Esophagus mucosa (tissue), 1 donor: ENCODE measurements at places on chromosomes 4 and X. TPM values are rescaled to one million over a fixed set of nuclear protein-coding genes. Genes with fewer than 3 reads are reported as not detected.
A peak's percentile ranks its signal among the peaks of the same experiment; 100 is the strongest.

DNA sequence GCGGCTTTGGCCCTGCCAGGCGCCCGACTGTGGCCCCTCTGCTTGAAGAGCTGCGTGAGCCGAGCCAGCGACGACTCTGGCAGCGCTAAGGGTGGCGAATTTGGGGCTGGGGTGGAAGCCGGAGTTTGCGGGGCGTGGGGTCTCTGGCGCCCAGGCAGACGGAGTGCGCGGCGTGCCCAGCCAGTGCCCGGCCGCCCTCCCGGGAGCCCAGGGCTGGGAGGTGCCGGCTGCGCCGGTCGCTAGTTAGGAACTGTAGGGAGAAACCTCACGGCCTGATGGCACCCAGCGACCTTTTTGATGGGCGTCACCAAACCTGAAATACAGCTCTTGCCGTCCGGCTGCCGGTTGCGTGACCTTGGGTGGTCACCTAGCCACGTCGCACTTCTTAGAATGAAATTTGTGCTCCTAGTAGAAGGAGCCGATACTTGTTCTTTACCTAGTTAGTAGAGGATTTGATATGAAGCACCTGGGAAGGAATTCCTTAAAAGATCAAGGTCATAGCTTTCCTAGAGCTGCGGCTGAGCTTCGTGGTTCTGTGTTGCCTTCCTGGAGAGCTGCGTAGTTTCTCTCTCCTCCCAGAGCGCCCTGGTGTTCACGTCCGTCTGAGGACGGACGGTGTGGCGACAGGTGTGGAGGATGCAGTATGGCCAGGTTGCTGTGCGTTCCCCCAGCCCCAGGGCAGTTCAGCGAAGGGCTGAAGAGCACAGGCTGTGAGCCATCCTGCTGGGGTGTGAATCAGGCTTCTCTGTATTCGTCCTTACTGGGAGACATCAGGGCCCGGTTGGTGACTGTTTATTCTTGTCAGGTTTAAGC, 680 bp downstream of the MAEA start:
- ATAC-seq, result peak; percentile 54

DNA sequence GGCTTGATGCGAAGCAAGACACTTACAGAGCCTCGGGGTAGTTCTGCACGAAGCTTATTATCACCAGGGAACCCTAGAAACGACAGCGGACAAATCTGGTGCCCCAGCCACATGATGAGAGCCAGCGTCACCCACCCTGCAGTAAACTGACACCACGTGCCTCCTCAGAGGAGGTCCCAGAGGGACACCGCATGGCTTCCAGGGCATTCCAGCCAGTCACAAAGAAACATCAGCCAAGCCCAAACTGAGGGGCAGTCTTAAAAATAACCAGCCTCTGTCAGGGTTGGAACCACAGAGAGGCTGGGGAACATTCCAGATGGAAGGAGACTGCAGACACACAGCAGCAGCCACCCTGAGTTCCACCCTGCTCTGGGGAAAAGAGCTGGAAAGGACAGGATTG, 36.6 kb upstream of the HGFAC start:
- ATAC-seq, result no peak

The PDE5A gene
- total RNA-seq, result 1.7 TPM

The FGA gene
- 0.64 TPM for total RNA-seq

- ATAC-seq, result no peak
Observed at GRCh38 chr4:174222266-174222872, 61.1 kb downstream of the FBXO8 start.

The HSPA4L gene
- 35.5 TPM for total RNA-seq

GRCh38 chr4:52957220-52957686, 95.1 kb downstream of the RASL11B start:
- ATAC-seq, result no peak

The PNMA3 gene
- 0.08 TPM for total RNA-seq

The MAOB gene
- 5.5 TPM for total RNA-seq

The NXF2B gene
- total RNA-seq, result not detected

The DCAF8L1 gene
- total RNA-seq, result not detected

- no peak for ATAC-seq
Observed at GRCh38 chrX:13099121-13099520, 54.7 kb upstream of the FAM9C start.

GRCh38 chrX:69153060-69153730, 12.1 kb downstream of the PJA1 start:
- peak; percentile 34 for ATAC-seq

- ATAC-seq, result no peak
Observed at GRCh38 chr4:65651031-65651430, 19.3 kb downstream of the EPHA5 start.

DNA sequence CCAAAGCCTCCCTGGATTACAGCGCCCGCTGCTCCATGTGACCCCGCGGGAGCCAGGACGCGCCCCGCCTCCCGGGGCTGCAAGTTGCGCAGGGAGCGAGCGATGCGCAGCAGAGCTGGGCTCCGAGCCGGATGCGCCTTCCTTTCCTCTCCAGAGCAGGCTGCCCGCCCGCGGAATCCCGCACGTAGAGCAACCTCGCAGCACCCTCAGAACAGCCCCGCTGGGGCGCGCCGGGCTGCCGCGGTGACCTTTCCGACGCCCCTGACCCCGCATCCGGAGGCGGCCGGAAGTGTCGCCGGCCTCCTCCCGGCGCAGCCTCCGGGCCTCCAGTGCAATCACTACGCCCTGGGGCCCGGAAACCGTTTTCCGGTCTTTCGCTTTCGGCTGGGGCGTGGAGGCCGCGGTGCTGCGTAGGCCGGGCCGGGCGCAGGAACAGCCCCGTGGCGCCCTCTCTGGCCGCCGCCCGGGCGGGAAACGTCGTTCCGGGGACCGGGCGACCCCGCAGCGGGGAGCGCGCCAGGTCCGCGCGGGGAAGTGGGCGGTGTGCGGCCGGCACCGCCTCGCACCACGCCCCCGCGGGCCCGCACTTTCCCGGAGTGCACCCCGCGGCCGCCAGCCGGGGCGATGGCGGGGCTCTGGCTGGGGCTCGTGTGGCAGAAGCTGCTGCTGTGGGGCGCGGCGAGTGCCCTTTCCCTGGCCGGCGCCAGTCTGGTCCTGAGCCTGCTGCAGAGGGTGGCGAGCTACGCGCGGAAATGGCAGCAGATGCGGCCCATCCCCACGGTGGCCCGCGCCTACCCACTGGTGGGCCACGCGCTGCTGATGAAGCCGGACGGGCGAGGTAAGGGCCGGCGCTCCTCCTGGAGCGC, at the start of gene CYP4V2:
Gene CYP4V2 (plus strand): TSS at position 368 of the 866 bp plus-strand sequence. CDS start 257 bp downstream, at position 625.
- peak; percentile 96 for ATAC-seq

The RRAGB gene
- 5.6 TPM for total RNA-seq
